Activated CD8-positive, alpha-beta memory T cell treated with anti-CD3 and anti-CD28 coated beads, Interleukin-2, amount 10 ng/mL, durations not matched to agents 7 days and 5 days (primary cell): ENCODE measurements at places on chromosomes 1 and 21. TPM values are rescaled to one million over a fixed set of nuclear protein-coding genes. Genes with fewer than 3 reads are reported as not detected.

IL23R gene
- 0.53 TPM for total RNA-seq

ZNF697 gene
- 0.47 TPM for total RNA-seq

DNA sequence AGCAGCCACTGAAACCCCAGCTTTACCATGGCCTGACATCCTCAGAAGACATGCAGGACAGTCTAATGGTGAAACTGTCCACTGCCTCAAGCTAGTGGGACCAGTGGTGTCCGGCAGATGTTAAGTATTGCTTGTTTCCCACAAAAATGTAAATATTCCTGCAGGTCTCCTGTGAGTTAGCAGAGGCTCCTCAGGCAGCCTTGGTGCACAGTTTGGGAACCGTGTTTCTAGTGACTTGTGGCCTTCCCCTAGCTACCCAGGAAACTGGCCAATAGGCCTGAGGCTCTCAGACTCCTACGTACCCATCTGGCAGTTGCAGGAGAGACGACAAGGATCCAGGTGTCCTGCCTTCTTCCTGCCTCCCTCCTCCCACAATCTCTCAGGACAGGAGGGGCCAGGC is 142.4 kb downstream of the CAMTA1 start:
- no peak for DNase-seq
- H3K27ac ChIP-seq, result no peak overlapping the region
- no peaks in the 10 kb centered on the region for H3K36me3 ChIP-seq

DNA sequence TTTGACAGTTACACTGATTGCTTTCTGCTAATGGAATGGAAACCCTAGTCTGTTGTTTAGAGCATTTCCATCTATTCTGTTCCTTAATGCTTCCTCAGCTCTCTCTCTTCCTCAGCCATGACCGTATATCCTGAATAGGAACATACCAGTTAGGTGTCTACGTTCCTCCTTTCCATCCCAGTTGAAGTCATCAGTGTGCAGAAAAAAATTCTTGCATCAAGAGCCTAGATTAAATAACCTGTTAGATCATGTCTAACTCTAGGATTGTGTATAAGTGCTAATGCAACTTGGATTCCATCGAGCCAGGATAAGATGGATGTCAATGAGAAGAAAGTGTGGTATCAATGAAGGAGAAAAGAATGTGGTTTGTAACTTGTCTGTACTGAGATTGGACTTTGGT is 18.7 kb downstream of the UBAP2L start:
- peaks cover 74% of the 10 kb centered on the region for H3K36me3 ChIP-seq
- DNase-seq, result no peak
- H3K27me3 ChIP-seq, result no peaks in the 10 kb centered on the region
- H3K4me1 ChIP-seq, result peaks cover 29% of the 10 kb centered on the region

DNA sequence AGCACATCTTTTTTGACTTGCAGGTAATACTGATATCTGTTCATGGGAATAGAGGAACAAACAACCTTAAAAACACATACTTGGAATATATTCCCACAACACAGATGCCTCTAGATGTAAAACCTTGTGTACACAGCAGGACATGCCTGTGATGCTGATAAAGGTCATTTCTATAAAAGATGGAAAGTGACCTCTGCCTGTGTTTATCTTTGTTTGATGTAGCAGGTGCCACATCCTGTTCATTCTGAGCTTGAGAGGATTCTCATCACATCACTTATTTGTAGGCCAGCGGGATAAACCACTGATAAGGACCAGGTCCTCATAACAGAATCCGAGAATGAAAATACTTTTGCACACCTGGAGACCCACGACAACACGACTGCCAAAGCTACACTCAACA is 133.7 kb downstream of the SMYD2 start:
- peaks cover 2% of the 10 kb centered on the region for H3K36me3 ChIP-seq

DNA sequence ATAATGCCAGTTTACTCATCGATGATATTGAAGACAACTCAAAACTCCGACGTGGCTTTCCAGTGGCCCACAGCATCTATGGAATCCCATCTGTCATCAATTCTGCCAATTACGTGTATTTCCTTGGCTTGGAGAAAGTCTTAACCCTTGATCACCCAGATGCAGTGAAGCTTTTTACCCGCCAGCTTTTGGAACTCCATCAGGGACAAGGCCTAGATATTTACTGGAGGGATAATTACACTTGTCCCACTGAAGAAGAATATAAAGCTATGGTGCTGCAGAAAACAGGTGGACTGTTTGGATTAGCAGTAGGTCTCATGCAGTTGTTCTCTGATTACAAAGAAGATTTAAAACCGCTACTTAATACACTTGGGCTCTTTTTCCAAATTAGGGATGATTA is 13.7 kb downstream of the GGPS1 start:
- no peak for DNase-seq
- no peak overlapping the region for H3K4me3 ChIP-seq
- peaks cover 26% of the 10 kb centered on the region for H3K36me3 ChIP-seq
- peaks cover 5% of the 10 kb centered on the region for H3K4me1 ChIP-seq

DNA sequence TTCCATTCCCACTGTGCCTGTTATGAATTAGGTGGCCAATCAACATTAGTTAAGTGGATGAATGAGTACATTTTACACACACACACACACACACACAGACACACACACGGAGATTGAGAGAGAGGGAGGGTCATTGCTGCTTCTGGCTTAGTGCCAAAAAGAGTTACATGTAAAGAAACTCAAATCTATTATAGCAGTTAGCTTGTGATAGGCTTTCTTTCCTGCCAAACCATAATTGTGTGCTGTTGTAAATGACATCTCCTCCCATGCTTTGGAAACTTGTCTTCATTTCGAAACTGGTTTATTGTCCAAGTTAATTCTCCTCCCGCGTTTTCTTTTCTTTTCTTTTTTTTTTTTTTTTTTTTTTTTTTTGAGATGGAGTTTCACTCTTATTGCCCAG is 1.4 kb upstream of the MT1HL1 start:
- H3K27ac ChIP-seq, result no peak overlapping the region
- H3K27me3 ChIP-seq, result peaks cover 3% of the 10 kb centered on the region
- H3K4me1 ChIP-seq, result no peaks in the 10 kb centered on the region

DNA sequence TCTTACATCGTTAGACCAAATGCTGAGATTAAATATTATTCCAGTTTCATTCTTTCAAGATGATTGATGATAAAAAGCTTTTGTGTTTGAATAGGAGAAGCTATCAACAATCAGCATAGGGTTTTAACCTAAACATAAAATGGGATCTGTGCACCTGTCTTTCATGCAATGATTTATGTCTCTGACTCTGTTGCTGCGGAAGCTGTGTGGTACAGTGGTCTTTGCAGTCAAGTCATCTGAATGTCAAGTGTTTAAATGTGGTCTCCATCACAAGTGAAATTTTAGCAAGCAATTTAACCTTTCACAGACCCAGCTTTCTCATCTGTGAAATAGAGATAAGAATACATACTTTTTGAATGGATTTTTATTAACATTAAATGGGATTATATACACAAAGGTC is 107.2 kb downstream of the PLPPR5 start:
- H3K36me3 ChIP-seq, result peaks cover 2% of the 10 kb centered on the region
- no peaks in the 10 kb centered on the region for H3K27me3 ChIP-seq
- no peaks in the 10 kb centered on the region for H3K4me1 ChIP-seq
- no peak overlapping the region for H3K4me3 ChIP-seq
